CD4-positive, alpha-beta T cell (primary cell): ENCODE measurements at places on chromosomes 7 and 10. TPM values are rescaled to one million over a fixed set of nuclear protein-coding genes. Genes with fewer than 3 reads are reported as not detected.

RHOBTB1 gene
- total RNA-seq: not detected

SLC13A1 gene
- not detected for total RNA-seq

GPR85 gene
- total RNA-seq: not detected

ADCYAP1R1 gene
- not detected for total RNA-seq

LRRD1 gene
- not detected for total RNA-seq

TMEM178B gene
- not detected for total RNA-seq

- DNase-seq: no peak
Observed at GRCh38 chr10:116990276-116990800, 14.6 kb downstream of the SHTN1 start.

DNA sequence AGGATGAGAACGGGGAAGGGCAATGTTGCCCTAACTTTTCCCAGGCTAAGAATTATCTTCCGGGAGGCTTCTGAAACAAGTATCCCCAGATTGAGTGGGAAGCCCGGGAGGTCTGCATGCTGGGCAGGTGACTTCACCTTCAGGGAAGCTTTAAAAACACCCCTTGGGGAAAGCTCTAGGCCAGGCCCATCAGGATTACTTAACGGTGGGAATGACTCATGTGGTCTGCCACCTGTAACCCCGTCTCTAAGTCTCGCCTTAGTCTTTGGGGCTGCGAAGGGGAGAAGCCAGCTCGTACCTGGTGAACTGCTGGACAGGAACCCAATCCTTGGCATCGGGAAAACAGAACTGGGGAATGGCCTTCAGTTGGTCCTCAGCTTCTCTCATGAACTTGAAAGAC, 80.1 kb upstream of the MKRN1 start:
- DNase-seq: no peak

DNA sequence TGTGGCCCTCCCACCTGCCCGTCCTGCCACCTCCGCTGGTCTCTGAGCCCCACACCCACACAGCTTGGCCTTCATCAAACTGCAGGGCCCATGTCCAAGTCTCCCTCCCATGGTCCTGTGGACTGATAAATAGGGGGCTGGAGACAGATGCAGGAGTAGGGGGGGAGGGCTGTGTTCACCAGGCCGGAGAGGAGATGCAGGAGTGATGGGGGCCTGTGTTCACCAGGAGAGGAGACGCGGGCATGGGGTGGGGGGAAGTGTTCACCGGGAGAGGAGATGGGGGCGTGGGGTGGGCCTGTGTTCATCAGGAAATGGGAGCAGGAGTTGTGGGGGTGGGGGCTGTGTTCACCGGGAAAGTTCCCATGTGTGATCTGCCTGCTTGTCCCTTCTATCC, 37.0 kb downstream of the JAKMIP3 start:
- no peak for DNase-seq

- DNase-seq: no peak
Observed at GRCh38 chr7:152103691-152104090, 78.2 kb downstream of the GALNT11 start.

DNA sequence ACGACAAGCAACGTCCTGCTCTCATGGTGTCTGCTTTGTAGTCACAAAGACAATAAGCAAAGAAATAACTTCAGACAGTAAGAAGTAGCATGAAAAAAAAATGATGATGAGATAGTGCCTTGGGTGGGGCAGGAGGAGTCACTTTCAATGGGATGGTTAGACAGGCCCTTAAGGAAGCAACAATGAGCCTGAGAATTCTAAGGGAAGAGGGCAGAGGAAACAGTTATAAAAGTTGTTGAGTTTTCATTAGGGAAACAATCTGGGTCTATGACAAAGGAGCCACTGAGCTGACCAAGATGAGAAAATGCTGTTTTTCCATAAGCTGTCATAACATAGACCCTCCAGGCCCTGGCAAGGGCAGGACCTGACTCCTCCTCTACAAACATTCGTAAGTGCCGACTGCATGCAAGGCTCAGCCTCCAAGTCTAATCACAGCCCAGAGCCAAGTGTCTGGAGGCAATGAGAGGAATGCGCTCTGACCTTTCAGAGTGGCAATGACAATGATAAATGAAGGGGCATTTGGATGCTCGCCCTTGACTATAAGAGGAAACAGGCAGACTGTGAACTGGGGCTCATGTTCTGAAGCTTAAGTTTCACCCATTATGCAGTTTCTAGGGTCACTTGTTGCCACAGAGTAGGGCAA, 43.7 kb downstream of the PPP1R3C start:
- DNase-seq: no peak

DNA sequence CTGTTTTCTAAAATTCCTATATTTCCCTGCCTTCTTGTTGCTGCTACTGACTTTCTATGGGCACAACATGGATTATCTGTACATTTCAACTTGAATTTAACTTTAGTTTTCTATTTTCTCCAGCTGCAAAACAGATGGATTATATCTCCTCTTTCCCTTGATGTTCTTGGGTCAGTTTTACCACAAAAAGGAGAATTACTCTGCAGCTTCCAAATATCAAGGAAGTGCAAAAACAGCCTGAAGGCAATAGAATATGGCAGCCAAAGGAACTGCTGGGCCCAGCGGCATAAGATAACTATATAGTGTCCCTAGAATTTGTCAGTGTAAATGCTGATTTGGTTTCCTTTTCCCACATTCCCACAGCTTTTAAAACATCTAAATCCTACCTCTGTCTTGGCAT, 29.1 kb downstream of the CPED1 start:
- no peak for DNase-seq

DNA sequence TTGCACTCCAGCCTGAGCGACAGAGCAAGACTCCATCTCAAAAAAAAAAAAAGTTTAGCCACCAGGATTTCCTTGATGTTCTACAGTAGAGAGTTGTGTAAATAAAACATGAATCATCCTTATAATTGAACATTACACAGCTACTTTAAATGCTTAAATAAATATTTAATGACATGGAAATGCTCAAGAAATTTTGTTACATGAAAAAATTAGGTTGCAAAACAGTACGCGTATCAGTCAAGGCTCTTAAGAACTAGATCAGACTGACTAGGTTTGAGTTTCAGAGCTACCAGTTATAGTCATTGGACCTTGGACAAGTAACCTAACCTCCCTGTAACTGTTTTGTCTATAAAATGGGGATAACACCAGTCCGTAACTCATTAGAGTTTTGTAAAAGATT, 38.7 kb upstream of the GSAP start:
- no peak for DNase-seq

DNA sequence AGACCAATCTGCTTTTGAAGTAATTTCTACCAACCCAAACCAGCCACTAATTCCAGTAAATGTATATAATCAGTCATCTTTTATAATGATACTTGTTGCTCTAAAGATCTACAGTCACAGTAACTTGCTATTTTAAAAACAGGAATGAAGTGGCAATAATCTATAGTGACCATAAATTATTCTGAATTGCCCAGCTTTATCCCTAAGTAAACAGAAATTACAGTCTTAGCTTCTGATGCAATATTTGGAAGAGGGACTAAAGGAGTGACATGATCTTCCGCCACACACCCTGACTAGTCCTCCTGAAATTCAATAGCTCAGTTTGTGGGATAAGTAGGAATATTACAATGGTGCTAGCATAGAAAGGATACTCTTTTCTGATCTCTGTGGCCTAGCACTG, 96.1 kb downstream of the ATE1 start:
- no peak for DNase-seq

GRCh38 chr10:95651346-95652060, 5.0 kb downstream of the ALDH18A1 start:
- DNase-seq: no peak

DNA sequence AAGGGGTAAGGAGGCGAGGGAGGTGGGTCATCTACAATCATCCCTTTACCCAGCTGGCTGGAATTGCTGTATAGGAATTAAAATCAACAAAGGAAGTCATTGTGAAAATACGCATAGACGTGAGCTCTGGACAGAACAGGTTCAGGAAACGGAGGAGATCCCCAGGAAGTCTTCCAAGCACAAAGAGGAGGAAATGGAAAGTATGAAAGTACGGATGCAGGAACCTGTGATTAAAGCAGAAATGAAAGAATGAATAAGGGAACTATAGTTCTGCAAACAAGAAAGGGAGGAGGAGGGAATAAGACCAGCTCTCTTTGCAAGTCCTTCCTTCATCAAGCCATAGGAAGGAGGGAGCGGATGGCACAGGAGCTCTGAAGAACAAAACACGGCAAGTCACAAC, 61.8 kb downstream of the PYROXD2 start:
- no peak for DNase-seq
